Left renal cortex interstitium (tissue), 4 donors: ENCODE measurements at places on chromosomes 2 and 18.

- no peak for DNase-seq
These were observed 80.5 kb downstream of the AAK1 start for GRCh38 chr2:69563021-69563420.

- DNase-seq = no peak
These were observed 56.3 kb upstream of the UBXN4 start for GRCh38 chr2:135685361-135685760.

- no peak for DNase-seq
These were observed 848 bp downstream of the VRK2 start for GRCh38 chr2:58047373-58047935.

- DNase-seq = no peak
These were observed 13.4 kb upstream of the ITGB6 start for GRCh38 chr2:160213511-160213910.

DNA sequence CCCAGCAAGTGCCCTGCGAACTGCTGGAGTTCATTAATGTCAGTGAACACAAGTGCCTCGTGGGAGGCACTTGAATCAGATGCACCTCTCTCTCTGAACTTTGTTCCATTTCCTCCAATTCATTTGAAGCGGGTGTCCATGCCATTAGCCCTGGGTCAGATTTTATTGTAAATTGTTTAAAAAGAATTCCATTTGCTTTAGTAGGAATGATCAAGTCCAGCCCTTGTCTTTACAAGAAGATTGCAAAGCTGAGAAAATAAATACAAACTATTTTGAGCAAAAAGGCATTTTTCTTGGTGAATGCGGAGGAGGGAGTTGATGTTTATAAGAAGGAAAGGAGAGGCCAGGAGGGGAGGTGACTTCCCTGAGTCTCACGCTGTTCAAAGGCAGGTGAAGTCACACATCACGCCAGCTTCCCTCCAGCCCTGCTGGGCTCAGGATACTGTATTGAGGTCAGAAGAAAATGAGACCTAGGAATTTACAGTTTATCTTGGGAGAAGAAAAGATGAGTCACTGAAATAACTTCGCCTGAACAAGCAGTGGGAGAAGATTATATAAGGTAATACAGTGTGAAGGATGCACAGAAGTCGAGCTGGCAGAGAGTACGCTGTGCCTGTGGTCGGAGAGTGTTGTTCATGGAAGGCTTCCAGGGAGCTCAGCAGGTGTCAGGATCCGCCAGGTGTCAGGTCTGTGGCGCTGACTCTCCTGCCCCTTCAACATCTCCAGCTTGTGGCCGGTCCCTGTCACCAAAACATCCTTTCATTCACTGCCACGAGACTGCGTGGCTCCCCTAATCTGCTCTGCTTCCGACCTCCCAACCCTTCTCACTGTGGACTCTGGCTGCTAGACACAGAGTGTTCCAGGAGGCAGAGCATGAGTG lies 36.5 kb downstream of the EFR3B start:
- no peak for DNase-seq

DNA sequence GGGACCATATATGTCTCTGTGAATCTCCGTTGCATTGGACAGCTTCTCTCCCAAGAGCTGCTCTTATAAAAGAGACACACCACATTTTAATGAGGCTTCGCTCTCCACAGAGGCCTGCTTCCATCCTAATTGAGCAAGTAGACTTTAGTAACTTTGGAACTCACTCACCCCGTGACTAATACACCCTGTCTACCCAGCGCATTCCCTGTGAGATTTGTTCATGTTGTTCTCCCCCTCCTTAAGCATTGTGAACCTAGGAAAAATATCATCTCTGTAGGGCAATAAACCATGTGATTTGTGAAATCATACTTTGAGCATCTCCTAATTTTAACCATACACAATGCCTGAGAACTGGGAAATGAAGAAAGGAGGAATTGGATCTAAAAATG lies 56.9 kb downstream of the MCFD2 start:
- no peak for DNase-seq

GRCh38 chr2:23513245-23513871 lies 128.4 kb downstream of the KLHL29 start:
- no peak for DNase-seq

GRCh38 chr2:238987352-238987981 lies 139.6 kb downstream of the TWIST2 start:
- no peak for DNase-seq
